ENCODE measurements at places on chromosomes 4 and X.

GRCh38 chr4:83862471-83862870 lies 326.6 kb downstream of the GPAT3 start:
- DNase-seq, result peak; percentile 52

GRCh38 chr4:90095000-90095399 lies 32.2 kb upstream of the CCSER1 start:
- peak; percentile 27 for DNase-seq

DNA sequence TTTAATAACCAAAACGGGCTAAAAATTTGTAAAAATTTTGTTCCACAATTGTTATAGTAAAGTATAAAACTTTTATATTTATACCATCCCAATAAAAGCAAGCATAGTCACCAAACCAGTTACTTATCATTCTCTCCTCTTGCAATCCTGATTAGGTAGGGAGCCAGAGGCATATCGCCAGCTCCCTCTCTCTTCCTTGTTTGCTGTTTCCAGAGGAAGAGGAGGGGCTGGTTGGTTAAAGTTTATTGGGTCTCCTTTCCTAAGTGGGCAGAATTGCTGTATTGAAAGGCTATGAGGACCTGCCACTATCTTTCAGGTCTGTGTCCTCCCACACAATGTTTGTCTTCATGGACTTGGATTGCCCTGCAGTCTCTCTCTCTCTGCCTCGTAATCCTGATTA lies 29.6 kb upstream of the BBS12 start:
- no peak for DNase-seq

DNA sequence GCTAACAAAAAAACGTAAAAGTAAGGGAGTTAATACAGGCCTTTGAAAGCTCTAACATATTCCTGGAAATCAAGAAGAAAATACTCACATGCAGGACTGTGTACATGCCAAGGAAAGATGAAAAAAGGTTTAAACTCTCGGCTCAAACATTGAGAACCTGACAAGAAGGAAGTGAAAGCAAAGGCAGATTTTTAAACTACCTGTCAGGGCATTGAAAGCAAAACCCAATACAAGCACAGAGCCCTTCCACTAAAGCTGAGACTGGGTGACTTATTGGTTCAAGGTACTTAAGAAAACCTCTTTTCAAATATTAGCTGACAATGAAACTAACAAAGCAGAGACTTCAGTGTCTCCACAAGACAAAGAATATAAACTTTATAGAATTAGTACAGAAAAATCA lies 313.0 kb upstream of the GRID2 start:
- DNase-seq, result no peak

DNA sequence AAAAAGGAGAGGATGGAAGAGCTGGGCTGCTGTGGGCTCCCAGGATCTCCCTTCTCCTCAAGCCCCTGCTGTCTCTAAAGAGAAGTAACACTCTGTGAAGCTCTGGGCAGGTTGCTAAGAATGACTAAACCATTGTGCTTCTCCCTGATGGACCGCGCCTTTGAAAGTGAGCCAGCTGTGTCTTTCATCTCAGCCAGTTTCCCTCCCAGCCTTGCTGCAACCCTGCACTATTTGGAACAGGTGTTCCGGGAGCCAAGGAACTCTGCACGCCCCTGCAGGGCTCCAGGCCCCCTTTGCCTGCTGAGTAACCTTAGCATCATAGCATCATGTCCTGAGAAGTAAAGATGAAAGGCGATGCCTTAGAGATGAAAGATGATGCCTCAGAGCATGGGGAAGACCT lies 39.7 kb downstream of the SMIM20 start:
- DNase-seq, result peak; percentile 27

DNA sequence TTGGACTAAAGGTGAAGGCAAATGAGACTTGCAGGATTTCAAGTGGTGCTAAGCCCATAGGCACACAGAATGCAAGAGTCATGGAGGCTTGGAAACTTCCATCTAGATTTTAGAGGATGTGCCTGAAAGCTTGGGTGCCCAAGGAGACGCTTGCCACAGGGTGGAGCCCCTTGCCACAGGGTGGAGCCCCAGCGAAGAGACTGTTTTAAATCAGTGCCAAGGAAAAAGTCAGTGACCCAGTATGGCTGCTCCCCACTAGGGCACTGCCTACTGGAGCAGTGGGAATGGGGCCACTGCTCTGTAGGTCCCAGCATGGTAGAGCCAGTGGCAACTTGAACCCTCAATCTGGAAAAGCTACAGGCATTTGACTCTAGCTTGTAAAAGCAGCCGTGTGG lies 794.2 kb upstream of the LCORL start:
- no peak for DNase-seq

- no peak for DNase-seq
These were observed 36.3 kb downstream of the RTL5 start for GRCh38 chrX:72095370-72095769.

- DNase-seq, result no peak
These were observed 495.3 kb downstream of the UBE2NL start for GRCh38 chrX:144379156-144379555.

DNA sequence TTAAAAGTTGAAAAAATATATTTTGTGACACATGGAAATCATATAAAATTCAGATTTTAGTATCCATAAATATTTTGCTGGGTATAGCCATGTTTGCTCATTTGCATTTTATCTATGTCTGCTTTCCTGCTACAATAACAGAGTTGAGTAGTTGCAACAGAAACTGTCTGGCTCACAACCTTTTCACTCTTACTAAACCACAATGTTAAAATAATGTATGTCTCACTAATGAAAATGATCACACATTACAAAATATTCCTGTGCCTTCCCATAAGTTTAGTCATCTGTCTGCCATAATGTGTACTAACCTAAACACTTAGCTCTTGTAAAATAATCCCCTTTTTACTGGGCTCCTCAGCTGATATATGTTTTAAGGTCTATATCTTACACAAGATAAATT lies 174.0 kb upstream of the PRPS2 start:
- no peak for DNase-seq

GRCh38 chr4:39719804-39720580 lies 22.1 kb downstream of the UBE2K start:
- DNase-seq, result peak; percentile 58

DNA sequence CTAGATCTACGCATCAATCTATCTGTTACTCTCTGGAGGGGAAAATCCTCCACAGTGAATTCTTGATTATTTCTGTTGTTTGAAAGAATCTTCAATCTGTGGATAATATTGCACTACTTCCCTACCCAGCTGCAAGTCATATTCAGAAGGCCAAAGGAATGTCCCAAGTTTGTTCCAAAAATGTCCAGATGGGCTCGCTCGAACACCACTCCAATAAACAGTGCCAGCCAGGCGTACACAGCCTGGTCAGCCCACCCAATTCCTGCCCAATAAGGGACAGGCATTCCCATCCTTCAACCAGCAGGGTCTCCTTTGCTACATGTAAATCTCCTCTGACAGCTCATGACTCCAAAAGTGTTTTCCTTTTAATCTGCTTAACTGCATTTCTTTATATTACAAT lies 80.7 kb upstream of the GPM6B start:
- no peak for DNase-seq

DNA sequence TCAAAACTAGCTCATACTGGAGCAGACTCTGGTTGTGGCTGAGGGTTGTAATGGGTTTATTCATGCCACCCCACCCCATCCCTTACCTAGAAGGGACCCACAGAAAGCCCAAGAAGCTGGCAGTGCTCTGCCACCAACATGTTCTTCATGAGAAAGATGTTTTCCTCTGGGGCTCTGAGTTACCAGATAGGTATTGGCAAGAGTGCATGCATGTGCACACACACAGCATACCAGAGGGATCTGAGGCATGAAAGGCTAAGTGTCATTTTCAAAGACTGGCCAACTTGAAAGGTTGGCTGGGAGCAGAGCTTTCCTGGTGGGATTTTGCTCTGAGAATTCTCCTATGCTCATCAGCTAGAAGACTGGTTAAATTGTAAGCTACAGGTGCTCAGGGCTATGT lies 65.2 kb downstream of the PHOX2B start:
- peak; percentile 51 for DNase-seq

- peak; percentile 55 for DNase-seq
These were observed 19.8 kb downstream of the TSPAN5 start for GRCh38 chr4:98638661-98639060.

GRCh38 chr4:140047017-140047640 lies 106.9 kb downstream of the MAML3 start:
- no peak for DNase-seq

DNA sequence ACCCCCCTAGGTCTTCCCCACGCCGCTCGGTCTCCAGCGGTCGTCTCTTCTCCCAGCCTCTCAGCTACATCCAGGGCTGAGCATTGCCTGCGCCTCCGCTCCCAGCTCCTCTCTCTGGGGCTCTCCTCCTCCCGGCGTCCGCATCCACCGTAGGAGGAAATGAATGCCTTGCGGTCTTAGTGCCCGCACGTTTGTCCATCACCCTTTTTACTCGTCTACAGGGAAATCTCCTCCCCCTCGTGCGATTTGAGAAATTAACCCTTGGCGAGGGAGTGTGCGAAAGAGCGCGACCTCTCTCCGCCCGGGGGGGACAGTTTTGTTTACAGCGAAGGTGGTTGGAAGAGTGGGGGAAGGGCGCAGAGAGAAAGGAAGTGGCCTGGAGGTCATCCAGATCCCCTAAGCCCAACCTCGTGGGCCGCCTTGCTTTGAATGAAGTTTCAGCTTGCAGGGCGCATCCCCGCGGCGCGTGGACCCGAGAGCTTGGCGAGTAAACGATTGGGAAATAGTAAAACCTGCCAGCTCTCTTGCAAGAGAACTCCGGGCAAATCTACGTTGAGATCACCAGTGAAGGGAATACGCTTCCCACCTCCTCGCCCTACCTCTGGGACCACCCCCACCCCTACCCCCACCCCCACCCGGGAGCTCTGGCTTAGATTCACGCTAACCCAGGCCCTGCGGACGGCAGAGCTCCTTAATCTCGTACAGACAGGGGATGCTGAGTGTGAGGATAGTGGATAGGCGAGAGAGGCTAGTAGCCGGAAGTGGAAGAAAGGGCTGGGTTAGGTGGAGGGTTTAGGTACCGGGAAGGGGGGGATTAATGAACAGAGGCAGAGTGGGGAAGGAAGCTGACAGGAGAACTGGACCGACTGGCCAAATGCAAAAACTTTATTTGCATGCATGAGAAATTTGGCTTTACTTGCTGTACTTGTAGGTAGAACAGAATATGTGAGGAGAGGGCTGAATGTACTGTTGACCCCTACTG lies at the start of gene ELOVL6:
ELOVL6 (minus strand) TSS at position 181 of the 982 bp plus-strand sequence. CDS start 280 bp downstream, outside the sequence.
- DNase-seq, result peak; percentile 89

DNA sequence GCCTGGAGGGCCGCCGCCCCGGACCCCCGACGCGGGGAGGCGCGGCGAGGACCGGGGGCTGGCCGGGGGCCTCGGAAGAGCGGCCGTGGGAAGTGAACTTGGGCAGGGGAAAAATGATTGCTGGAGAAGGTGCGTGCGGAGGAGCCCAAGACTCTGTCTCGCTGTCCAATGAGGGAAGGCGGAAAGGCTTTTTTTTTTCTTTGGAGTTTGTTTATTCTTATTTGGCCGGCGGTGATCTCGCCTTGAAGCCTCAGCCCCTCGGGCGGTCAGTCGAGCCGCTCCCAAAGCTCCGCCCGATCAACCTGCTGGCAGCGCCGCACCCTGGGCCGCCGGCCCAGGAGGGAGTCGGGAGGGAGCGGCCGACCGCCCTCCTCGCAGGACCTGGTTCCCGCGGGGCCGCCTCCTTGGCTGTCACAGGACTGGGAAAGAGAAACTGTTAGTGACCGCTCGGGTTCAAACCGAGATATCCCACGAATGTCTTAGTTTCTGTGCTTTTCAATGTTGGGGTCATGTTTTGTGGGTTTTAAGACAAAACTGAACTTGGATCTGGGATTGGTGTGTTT lies 2.5 kb downstream of the CPEB2 start:
- peak; percentile 80 for DNase-seq

- DNase-seq, result peak; percentile 82
These were observed 270.0 kb downstream of the ARHGAP24 start for GRCh38 chr4:85744950-85745349.

GRCh38 chrX:155767051-155767875 lies 113.9 kb upstream of the VAMP7 start:
- peak; percentile 75 for DNase-seq

DNA sequence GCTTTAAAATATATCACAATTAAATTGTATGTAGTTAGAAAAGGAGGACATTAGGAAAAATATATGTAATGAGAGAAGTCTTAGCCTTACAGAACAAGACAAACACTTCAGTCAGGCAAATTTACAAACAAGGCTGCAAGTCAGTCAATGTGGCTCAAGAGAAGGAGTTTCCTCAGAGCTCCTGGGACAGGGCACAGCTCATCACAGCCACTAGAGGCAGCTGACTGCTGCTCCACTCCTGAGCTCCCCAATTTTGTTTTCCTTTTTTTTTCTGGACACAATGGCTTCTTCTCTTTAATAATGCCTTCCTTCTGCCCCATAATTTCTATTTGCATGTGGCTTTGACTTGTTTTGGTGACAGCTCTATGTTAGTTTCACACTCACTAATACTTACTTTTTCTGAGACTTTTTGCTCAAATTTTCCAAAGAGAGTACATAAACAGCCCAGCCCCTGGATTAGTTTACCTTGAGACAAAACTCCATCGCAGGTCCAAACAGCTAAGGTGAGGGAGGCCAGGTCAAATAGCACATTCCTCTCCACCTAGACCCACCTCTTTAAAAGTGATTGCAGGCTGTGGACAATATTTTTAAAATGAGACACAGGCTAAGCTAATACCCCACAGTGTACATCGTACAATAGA lies 850.4 kb upstream of the FRG1 start:
- peak; percentile 29 for DNase-seq

DNA sequence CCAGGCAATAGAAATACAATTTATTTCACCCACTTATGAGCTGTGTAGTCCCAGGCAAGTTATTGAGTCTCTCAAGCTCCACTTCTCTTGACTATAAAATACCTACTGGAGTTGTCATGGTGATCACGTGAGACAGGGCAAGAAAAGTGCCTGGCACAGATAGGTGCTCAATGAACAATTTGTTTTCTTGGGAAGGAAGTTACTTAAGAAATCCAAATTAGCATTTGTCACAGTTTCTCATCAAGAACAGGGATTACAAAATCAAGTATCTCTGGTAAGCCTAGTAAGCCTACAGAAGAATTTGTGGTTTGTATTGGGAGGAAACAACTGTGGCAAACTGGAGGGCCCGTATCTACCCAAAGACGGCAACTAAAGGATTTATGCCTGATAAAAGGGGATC lies 37.5 kb upstream of the RASGEF1B start:
- DNase-seq, result no peak

- DNase-seq, result peak; percentile 55
These were observed 294.9 kb upstream of the ZCCHC13 start for GRCh38 chrX:74009041-74009440.

All from iris pigment epithelial cell (primary cell).